ENCODE measurements at places on chromosomes 1 and 21.

DNA sequence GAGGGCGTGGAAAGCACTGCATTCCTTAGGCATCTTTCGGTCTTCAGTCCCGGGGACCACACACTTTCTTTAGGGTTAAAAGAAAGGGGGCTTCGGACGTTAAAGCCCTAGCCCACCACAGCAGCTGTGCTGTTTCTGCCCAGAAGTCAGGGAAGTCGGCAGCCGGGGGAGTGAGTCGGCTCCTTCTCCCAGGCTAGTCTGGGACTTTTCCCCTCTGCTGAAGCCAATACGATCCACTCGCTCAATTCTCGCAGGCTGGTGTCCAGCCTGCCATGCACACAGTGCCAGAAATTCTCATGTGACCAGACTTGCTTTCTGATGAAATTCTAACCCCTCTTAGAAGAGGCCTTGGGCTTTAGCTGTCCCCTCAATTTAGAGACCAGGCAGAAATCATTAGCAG lies 67.7 kb downstream of the BCAR3 start:
- DNase-seq = no peak

- DNase-seq = no peak
Observed at GRCh38 chr1:2378441-2378851, 12.9 kb downstream of the MORN1 start.

DNA sequence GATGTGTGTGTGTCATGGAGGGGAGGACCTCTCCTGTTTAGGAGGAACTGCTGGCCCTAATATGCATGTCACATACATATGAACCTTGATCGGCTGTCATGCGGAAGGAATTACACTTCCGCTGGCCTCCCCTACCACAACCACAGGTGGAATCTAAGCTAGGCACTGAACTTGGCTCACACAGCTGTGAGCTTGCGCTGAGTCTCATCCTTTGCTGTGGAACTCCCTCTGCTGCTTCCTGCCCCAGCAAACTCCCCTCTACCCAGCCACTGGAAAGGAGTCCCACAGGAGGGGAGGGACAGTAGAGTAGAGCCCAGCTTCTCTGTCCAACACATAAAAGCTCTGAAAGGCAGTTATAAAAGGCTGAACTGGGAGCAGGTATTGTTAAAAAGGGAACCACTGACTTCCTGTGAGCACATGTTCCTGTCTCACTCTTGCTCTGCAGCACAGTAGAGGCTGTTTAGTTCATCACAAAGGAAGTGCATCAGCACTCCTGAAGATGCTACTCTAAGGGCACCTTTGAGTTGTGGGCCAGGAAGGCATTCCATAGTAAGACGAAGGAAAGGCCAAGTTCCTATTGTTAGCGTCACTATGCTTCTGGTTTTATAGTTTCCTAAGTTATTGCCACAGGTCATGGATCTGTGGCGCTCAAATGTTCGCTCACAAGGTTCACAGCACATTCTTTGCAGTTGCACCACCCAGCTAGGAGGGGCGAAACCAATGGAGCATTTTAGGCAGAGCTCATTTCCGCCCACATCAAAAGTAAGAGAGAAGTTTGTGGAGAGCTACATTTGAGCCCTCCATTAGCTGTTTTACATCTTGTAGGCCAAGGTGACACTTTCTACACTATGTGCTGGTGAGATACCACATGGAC lies 17.7 kb upstream of the PTPRC start:
- DNase-seq = no peak

DNA sequence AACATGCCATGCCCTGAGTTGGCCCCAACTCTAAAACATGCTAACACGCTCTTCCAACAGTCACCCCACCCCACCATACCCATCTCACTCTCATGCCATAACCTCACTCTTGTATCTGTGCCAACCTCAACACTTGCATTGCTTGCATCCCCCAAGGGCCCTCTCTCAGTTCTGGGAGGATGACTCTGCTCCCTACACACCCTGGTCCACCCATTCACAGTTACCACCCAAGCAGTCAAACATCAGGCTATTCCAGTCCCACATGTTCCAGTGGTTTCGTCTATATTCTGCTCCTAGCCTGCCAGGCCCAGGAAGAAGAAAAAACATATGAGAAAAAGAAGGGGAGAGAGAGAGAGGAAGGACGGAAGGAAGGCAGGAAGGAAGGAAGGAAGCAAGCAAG lies 31.0 kb downstream of the GBP6 start:
- DNase-seq = no peak

- DNase-seq = no peak
Observed at GRCh38 chr1:8663090-8663802, 154.2 kb downstream of the RERE start.
